Stimulated activated CD4-positive, alpha-beta T cell treated with anti-CD3 and anti-CD28 coated beads, TNF-alpha, amount 100 ng/mL, for 4 hours (primary cell): ENCODE measurements at places on chromosomes 5 and 9.

- no peak for DNase-seq
Observed at GRCh38 chr5:61637566-61637965, 305.5 kb downstream of the ZSWIM6 start.

DNA sequence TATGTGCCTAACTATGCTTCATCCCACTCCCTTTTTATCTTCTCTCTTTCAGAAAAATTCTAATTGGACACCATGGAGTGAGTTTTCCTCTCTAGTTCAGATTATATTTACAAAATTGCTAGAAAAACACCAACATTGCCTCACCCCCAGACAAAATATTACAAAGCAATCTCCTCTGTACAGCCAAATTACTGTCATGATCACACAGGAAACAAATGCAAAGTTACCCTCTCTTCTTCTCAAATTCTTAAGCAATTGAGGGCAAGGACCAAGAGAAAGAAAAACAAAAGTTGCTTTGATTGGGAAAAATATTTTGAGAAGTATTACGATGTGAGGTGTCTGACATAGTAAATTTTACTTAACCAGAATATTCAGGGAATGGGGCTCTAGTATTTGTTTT lies 30.8 kb upstream of the ABCA1 start:
- DNase-seq: no peak

GRCh38 chr5:25181249-25181648 lies 536.5 kb upstream of the CDH10 start:
- DNase-seq: no peak

DNA sequence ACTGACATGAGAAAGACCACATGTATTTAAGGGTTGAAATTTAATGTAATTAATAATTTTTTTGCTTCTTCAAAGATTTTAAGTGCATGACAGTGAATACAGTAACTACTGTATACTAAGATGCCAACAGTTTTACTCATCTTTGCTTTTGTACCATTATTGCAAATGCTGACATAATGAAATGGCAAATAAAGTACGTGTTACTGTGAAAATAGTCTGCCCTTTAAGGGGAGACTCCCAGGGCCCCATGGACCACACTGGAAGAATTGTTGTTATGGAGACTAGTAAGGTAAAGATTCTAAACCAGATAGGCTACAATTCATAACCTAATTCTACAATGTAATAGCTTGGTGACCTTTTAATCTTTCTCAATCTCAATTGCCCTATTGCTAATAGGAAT lies 84.7 kb downstream of the NR3C1 start:
- DNase-seq: no peak

- DNase-seq: no peak
Observed at GRCh38 chr5:151258201-151258611, 5.2 kb downstream of the GM2A start.

DNA sequence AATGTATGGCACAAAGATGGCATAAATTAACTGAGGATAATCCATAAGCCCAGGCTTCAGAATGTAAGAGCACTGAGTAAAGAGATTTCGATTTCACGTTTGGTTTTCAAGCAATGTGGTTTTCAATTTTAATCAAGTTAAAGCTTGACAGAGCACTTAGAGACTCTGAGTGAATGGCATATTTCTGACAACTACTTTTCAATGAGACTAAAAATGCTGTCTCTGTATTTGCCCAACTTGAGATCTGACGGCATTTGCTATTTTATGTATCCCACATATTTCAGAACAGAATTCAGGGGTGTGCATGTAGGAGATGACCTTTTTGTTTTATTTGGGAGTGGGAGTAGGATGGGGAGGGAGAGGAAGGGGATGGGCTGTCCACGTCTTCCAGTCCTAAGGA lies 280.3 kb upstream of the PANK3 start:
- DNase-seq: no peak

- no peak for DNase-seq
Observed at GRCh38 chr5:127899214-127899610, 184.4 kb upstream of the SLC12A2 start.
